Activated naive CD4-positive, alpha-beta T cell treated with anti-CD3 and anti-CD28 coated beads for 36 hours (primary cell): ENCODE measurements at places on chromosomes 2 and 18. TPM values are rescaled to one million over a fixed set of nuclear protein-coding genes. Genes with fewer than 3 reads are reported as not detected.
A peak's percentile ranks its signal among the peaks of the same experiment; 100 is the strongest.

- DNase-seq: no peak
Observed at GRCh38 chr18:62044490-62045000, 142.3 kb downstream of the PIGN start.

- DNase-seq: no peak
Observed at GRCh38 chr2:234995332-234996068, 43.7 kb downstream of the SH3BP4 start.

GRCh38 chr2:44997963-44998362 is 11.3 kb downstream of the SIX2 start:
- no peak for DNase-seq

GRCh38 chr2:23594460-23594825 is 209.5 kb downstream of the KLHL29 start:
- DNase-seq: no peak

DNA sequence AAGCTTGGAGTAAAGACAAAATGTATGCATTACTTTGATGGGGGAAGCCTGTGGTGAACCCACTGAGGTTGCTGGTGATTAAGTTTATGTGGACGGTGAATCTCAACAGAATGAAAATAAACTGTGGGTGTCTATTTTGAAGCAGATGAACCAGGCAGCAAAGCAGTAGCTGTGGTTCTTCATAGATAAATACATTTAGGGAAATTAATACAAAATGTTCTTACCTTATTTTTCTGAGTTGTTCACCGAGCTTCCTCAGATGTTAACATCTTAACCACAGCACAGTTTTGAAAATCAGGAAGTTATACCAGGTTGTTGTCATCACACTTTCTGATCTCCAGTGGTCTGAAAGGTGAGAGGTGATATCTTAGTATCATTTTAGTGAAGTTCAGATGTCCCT is 53.9 kb downstream of the NCK2 start:
- peak; percentile 62 for DNase-seq

DNA sequence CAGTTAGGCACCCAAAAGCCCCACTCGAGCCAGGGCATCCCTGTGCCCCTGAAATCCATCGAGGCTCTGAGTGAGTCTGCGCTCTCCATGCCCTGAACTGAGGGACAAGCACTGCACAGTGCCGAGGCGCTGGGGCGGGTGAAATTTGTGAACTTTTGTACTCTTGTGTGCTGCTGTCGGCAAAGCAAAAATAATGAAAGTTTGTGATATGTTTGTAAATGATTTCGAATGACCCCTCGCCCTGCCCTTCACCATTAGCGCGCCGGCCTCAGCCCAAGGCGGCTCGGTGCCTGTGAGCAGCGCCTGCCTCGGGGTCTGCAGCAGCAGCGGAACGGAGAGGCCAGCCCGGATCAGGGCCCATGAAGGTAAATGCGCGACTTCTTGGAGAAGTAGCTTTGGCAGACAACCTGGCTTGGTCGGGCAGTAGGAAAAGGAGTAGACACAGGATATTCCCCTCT is 1.8 kb upstream of the HOXD4 start:
- no peak for DNase-seq

DNA sequence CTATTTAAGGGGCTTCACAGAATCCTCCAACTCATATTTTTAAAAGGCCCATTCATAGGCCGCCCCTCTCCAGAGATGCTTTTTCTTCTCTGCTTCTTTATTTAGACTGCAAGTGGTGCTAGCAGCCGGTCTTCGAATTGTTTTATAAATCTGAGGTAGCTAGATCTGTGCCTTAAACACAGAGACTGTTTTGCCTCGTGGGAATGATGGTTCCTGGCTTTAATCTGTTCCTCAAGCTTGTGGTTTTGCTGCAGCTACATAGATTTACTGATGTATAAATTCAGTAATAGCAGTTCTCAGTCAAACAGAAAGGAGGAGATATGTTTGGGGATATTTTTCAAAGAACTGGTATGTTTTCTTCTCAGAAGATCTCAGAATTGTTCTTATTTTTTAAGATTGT is 45.3 kb downstream of the TNFRSF11A start:
- no peak for DNase-seq

GRCh38 chr2:218711550-218711929 is 905 bp downstream of the TTLL4 start:
- DNase-seq: no peak

DNA sequence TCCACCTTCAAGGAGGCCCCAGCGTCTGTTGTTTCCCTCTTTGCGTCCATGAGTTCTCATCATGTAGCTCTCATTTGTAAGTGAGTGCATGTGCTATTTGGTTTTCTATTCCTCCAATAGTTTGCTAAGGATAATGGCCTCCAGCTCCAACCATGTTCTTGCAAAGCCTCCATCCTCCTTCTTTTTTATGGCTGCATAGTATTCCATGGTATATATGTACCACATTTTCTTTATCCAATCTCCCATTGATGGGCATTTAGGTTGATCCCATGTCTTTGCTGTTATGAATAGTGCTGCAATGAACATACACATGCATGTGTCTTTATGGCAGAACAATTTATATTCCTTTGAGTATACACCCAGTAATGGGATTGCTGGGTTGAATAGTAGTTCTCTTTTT is 73.0 kb upstream of the NFU1 start:
- DNase-seq: no peak

DNA sequence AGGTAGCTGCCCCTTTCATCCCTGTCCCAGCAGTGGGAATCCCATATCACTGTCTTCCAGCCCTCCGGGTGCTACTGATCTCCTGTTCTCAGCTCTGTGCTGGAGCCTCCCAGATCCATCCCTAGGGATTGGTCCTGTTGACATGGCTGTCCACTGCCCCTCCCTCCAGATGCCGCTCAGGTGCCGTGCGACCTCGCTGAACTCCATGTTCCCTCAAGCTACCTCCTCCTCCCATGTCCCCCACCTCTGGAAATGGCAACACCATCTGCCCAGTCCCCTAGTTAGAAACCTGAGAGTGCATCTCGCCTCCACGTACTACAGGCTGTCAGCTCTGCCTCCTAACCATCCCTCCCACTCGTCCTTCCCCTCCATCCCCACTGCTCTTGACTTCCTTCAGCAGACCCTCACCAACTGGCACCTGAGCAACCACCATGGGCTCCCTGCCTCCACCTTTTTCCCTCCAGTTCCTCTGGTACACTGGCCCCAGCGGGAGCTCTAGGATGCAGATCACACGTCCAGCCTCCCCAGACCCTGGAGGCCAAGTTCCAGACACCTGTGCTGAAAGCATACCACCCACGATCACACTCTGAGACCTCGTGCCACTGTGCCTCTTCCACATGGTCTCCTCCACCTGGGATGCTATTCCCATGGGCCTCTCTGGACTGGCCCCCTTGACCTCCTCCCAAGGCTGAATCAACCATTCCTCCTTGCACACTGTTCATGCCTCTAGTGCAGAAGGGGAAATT is 106.8 kb downstream of the KLHL29 start:
- DNase-seq: no peak

GRCh38 chr2:24497685-24498084 is 6.6 kb downstream of the NCOA1 start:
- DNase-seq: no peak

DNA sequence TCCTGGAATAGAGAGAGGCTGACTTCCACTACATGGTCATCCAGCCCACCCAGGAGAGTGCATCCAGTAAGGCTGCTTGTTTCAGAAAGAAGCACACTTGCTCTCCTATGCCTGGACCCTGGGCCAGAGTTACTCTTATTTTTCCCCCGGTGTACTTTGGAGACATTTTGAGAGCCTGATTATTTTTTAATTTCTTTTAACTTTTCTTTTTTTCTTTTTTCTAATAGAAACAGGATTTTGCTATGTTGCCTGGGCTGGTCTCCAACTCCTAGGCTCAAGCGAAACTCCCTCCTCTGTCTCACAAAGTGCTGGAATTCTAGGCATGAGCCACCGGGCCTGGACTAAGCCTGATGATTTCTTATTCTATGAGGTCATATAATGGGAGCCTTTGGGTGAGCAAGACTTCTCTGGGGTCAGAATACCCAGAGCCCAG is 62.2 kb downstream of the RPL37A start:
- no peak for DNase-seq

GRCh38 chr2:178450524-178450773 is 526 bp downstream of the PRKRA start:
- DNase-seq: peak; percentile 86

GRCh38 chr18:37663446-37663845 is 97.8 kb upstream of the CELF4 start:
- DNase-seq: no peak

DNA sequence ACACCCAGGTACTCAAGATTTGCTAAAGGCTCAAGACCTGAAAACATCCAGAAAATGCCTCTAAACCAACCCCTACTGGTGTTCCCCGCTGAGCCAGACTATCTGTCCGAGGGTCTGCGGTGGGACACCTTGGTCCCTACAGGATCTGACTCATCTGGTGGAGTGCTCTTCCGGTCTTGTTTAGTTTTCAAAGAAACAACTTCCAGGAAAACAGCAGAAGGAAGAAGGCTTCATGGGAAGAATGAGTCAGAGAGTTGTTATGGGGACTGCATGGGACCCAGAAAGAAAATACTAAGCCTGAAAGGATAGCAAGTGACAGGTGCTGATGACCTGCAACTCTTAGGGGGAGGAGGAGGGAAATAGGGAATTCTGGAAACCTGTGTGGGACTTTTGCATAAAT is 41.3 kb downstream of the ZFP36L2 start:
- no peak for DNase-seq

DNA sequence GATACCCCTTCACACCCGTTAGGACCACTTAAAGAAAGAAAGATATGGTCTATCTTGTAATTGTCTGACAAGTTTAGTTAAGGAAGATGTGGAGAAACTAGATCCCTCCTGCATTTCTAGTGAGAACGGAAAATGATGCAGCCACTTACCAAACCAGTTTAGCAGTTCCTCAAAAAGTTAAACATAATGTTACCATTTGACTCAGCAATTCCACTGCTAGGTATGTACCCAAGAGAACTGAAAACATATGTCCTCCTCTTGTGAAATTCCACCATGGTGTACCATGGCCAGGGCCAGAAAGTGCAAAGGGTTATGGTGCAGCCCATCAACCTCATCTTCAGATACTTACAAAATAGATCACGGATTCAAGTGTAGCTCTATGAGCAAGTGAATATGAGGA is 79.0 kb upstream of the ID2 start:
- DNase-seq: no peak

ZNF892 gene
- 2.7 TPM for total RNA-seq

AQP4 gene
- total RNA-seq: not detected

PLEKHH2 gene
- 0.64 TPM for total RNA-seq

ACOXL gene
- not detected for total RNA-seq

MARCO gene
- total RNA-seq: not detected

PDIA6 gene
- 106 TPM for total RNA-seq
